ENCODE measurements at places on chromosomes 5 and 9.

DNA sequence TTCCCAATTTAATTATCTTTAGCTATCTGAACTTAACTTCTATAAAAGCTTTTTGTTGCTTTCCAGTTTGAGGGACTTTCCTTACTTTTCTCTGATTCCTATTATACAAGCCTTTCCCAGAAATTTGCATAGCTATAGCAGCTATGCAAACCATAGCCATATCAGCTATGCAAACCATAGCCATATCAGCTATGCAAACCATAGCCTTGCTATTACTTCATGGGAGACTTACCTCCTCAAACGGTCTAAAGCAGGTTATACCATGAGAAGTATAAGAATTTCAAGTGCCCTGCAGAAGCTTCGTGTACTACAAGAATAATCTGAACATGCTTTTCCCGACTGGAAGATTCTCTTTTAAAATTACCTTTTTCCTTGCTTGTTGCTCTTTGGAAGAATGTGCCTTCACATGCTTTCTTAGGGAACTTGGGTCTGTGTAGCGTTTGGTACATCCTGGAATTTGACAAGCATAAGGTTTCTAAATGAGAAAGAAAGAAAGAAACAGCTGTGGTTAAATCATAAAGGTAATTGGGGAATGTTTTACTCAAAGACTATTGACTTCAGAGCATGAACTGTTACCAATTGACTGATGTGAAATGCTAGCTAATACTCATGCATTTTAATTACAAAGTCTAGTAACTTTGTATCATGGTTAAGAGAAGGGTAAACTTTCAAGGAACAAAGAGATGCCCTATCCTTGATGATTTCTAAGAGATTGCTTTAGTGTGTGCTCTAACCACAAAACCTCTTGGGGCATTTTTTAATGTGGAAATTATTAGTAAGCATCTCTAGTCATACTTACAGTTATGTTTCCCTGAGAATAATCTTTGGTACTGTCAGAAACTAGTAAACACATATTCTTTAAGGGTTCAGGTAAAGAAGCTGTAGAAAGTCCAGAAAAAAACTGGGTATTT lies 367.6 kb downstream of the GLIS3 start:
- DNase-seq = no peak

GRCh38 chr9:94921092-94921471 lies 194.6 kb downstream of the AOPEP start:
- no peak for DNase-seq

GRCh38 chr5:2149195-2149539 lies 266.4 kb upstream of the IRX4 start:
- DNase-seq = no peak

DNA sequence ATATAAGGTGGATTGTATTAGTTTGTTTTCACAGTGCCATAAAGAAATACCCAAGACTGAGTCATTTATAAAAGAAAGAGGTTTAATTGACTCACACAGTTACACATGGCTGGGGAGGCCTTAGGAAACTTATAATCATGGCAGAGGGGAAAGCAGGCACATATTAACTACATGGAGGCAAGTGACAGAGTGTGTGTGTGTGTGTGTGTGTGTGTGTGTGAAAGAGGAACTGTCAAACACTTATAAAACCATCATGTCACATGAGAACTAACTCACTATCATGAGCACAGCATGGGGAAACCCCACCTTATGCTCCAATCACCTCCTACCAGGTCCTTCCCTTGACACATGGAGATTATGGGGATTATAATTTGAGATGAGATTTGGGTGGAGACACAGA lies 118.6 kb downstream of the SPEF2 start:
- DNase-seq = no peak

GRCh38 chr9:135500525-135501260 lies at the start of gene MRPS2:
MRPS2 (plus strand) TSS chr9:135500682; CDS start chr9:135500711, 29 bp downstream.
- DNase-seq = no peak

GRCh38 chr9:115192280-115192679 lies 74.3 kb upstream of the TNC start:
- no peak for DNase-seq

DNA sequence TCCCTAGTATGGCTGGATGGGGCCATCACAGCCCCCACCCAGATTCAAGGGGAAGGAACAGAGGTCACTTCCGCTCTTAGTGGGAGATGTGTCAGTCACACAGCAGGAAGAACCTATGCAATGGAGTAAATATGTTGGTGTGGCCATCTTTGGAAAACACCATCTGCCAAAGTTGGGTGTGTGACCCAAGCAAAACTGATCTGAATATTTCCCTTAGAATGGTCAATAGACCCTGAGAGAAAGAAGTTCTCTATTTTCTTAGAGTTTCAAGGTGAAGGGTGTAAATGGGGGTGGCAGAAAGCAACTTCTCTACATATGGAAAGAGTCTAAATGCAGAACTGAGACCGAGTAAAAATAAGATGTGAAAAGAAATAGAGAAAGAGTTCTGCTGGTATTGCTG lies 212.7 kb downstream of the ESM1 start:
- no peak for DNase-seq

DNA sequence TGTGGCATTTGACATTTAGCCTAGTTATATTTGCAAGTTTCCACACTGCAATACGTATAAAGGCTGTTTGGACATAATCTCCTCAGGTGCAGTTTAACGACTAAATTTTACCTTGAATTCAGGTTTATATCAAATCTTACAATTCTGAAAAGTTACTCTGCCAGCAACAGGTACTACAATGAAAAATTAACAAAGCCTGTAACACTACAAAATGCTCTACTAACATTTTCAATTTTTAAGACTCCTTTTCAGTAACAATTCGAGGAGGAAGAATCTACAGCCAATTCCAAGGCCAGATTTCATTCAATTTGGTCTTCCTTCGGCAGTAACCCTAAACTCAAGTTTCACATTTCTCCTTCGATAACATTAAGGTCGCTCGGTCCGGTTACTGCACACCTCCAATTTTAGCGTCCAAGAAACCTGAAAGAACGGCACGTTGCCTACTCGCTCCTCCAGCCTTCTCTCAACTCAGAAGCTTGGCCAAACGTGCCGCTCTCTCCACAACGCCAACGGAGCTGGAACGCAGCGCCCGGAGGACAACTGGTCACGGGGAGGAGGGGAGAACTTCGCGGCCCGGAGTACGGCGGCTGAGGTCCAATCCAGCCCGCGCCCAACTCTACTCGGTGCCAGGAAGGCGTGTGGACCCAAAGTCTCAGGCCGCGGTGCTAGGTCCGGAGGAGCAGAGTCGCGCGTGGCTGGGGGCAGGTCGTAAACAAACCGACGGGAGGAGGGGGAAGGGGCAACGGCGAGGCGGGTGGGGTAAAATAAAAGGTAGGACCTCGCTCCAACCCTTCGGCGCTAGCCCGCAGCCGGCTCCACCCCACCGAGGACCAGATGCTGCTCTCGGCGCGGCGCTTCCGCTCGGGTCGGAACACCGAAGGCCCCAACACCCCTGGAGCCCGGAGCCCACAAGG lies 681 bp downstream of the FNIP1 start:
- DNase-seq = no peak

GRCh38 chr9:93086447-93087224 lies 9.4 kb upstream of the CARD19 start:
- DNase-seq = no peak

DNA sequence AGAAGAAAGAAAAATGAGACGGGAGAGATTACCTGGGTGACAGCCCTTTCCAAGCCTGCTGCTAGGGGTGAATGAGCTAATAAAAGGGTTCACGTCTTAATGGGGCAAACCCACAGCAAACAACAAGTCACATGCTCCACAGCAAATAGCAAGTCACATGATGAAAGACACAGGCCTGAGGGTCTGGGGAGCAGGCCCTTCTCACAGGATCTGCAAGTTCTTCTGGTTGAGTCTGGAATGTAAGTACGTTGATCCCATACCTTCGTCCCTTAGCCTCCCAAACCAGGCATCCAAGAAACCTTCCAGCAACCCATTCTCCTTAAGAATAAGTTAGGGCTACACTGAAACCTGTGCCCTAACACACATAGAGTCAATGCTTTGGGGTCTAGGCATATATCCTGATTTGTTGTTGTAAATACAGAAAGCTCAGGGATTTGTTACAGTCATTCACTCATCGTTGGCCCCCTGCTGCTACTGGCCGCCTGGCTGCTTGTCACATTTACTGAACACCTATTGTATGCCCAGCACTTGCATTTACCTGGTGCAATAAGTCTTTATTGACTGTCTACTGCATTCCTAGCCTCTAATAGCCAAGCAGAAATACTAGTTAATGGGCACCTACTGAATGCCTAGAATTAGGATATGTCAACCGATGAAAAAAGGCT lies 43.3 kb upstream of the MSX2 start:
- DNase-seq = no peak

DNA sequence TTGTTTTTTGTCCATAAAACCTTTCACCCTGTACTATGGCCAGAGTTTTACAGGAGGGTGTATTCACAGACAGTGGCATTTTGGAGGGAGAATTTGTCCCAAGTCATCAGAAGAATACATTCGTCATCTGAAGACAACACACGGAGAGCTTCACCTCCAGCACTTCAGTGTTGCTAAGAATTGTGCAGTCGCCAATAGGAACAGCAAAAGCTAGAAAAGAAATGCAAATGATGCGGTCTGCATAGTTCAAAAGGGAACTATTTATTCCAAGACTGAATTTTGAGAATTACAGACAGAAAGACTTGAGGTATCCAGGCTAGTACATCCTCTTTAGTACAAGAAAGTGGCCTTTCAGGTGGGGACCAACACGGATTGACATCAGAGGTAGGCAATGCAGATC lies 399.2 kb upstream of the KIF2A start:
- no peak for DNase-seq

DNA sequence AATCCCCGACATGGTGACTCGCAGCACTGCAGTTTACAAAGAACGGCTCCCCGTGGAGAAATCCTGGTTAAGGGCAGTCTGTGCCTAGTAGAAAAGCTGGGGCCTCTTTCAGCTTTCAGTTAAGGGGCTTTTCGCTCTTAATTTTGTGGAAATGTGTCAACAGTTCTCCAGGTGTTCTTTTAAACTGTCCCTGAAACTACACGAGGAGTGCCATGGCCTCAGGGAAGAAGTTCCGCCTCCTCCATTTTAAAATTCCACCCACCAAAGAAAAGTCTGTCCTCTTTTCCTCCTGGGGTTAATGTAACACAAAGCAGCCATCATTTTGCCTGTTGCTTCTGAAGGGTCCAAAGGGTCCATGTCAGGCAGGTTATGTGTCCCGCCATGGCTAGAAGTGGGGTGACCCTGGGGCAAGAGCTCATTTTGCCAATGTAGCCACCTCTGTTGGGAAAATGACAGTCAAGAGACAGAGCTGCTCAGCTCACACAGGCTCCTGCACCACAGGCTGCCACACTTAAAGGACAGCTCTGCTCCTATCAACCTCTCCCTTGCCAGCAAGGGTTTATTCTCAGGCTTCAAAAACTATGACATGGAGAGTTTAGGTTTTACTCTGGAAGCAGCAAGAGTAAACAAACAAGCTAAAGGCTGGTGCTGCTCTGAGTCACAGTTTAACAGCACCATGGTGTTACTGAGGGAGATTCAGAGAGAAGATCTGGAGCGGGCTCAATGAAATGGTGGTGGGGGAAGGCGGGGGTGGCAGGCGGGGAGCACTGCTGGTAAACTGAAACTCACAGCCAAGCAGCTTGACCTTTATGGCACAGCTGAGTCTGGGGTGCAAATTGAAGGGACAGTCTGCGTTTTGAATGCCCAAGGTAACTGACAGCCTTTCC lies 3.2 kb downstream of the WHRN start:
- DNase-seq = no peak

GRCh38 chr9:13131416-13131815 lies 148.1 kb downstream of the MPDZ start:
- no peak for DNase-seq

GRCh38 chr5:132253008-132253441 lies 4.5 kb upstream of the PDLIM4 start:
- DNase-seq = no peak

- no peak for DNase-seq
Observed at GRCh38 chr5:76683816-76684731, 31.9 kb upstream of the F2R start.

DNA sequence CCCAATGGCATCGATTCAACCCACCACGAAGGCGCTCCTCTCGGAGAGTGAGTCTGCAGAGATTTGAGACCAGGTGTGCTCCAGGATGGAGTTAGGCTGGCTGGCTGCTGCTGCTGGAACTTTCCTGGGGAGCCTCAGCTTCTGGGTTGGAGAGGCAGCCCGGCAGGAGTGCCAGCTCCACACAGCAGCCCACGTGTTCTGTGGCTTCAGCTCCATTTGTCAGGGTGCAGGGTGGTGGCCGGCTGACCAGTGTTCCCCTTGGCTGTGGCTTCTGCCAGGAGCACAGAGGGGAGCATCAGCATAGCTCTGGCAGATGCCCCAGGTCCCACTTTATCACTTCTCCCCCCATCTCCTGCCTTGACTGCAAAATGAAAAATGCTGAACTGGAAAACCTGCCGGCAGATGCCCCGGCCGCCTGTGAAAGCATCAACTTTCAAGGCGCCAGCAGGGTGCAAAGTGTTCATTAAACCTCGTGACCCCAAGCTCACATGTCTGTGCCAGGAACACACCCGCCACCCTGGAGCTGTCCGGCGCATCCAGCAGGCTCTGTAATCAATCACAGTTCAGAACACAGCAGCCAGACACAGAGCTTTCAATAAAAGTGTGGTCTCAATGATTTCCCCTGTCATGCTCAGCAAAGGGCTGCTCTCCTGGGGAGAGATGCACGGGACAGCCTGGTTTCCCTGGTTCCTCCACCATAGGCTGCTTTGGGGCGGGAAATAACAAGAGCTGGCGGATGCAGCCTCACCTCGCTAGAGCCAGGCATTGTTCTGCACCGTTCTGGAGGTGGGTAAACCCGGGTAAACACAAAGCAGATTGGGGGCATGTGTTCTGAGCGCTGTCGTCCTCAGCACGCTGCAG lies 53.2 kb downstream of the TRIP13 start:
- DNase-seq = no peak

- DNase-seq = no peak
Observed at GRCh38 chr5:1939256-1939655, 56.5 kb upstream of the IRX4 start.

GRCh38 chr5:54834121-54834842 lies 151.1 kb downstream of the ESM1 start:
- no peak for DNase-seq

DNA sequence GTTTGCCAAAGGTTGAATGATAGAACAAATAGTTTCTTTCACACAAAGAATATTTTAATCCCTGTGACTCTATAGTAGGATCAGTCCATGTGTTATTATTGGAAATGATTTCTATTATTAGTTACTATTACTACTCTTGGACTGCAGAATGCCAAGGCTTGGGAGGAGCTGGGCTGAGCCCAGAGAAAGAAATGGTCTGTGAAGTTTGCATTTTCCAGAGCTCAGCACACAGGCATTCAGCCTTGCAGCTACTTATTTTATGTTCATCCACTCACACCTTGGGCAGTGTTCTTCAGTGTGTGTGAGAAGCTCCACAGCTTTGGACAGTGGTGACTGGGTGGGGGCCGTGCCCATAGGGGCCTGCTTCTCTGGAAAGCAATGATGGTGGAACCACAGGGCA lies 583.1 kb downstream of the CCDC171 start:
- DNase-seq = no peak
